ENCODE measurements at places on chromosomes 5 and 9.

DNA sequence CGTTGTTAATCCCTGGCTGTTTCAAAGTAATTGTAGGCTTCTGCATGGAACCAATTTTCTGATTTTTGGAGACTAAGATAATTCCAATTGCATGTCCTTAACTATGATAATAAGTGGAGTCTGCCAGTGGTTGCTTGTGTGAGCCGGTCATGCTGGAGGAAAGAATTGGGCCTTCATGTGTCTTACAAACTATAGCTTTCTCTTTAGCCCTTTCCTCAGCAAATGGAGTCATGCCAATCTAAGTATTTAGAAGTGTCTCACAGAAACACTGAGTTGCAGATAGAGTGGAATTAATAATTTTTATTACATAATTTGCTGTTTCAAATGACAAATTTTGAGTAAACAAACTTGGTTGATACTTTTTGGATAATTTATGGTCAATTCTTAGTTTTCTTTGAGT, 200.4 kb downstream of the FBXL7 start:
- no peak for DNase-seq

GRCh38 chr5:117872798-117873368, 1115.5 kb downstream of the DTWD2 start:
- DNase-seq: no peak

DNA sequence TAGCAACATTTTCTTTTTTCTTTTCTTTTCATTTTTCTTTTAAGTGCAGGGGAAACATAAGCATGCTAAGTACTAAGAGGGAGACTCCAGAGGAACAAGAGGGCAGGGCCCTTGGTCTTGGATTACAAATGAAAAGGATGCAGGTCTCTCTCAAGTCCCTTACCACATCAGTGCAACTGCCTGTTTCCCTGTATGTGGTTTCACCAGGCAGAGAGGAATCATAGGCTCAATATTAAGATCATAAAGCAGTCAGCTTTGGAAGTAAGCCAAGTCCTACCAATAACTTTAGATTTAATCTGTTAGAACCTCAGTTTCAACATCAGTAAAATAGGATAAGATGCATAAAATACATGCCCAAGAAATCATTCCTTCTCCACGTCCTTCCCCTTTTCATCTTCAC, 422.7 kb upstream of the PAPPA start:
- no peak for DNase-seq

- DNase-seq: no peak
Observed at GRCh38 chr5:72622170-72622760, 115.1 kb upstream of the ZNF366 start.

GRCh38 chr5:175814691-175815090, 56.7 kb upstream of the CPLX2 start:
- DNase-seq: no peak

DNA sequence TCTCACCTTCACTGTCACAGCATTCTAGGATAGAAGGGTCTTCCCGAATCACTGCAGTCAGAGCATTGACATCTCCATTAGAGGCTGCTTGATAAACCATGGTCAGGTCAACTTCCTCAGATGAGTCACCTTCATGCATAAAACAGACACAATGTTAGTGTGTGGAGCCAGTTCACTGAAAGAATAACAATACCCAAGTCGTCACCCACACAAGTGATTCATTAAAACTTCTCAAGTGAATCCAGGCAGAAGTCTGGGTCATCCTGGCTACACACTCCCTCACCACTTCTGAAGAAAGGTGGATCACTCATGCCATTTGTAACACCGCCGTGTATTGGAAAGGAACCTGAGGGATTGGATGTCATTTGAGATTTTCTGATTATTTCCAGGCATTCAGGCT, 49.6 kb downstream of the ANKRD55 start:
- peak; percentile 75 for DNase-seq

DNA sequence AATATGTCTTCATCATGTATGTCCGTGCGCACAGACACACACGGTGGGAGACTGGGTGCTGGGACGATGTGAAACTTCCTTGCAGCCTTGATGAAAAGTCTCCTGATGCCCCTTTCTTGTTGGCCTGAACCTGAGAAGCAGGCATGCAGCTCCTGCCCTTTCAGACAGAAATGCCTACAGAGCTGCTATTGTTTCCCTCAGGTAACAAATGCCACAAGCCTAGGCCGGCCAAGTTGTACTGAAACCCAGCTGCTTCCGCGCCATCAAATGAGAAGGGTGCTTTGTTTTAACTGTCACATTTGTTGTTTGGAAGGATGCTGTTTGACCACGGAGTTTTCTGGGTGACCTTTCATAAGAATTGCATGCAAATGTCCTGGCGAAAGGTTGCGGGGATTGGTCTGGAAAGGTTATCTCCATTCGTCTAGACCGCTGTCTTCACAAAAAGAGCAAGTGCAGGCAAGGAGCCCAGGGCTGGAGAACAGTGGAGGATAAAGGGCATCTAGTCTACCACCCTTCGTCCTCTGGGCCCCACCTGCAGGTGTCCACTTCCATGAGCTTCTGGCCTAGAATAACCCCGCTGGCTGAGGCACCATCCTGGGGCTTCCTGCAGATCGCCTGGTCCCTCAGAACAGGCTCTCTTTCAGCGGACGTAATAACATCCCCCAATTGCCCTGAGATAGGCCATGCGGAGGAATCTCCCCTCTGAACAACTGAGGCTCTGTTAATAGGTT, 197.2 kb downstream of the SEMA6A start:
- no peak for DNase-seq

DNA sequence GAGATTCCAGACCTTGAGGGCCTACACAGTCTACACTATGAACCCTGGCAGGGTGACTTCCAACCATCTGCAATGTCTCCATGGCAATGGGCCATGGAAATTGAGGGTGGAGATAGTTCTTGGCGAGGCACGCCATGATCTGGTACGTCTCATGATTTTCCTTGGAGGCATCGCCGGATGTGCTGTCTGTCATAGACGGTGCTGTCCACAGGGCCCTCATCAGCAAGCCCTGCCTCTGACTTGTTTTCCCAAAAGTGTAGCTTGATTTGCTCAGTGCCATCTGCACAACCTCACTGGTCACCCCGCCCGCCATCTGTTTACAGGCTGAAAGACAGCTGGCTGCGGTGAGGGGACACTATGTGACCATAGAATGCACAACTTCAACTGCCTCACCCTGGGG, 73.5 kb downstream of the BOD1 start:
- DNase-seq: no peak

DNA sequence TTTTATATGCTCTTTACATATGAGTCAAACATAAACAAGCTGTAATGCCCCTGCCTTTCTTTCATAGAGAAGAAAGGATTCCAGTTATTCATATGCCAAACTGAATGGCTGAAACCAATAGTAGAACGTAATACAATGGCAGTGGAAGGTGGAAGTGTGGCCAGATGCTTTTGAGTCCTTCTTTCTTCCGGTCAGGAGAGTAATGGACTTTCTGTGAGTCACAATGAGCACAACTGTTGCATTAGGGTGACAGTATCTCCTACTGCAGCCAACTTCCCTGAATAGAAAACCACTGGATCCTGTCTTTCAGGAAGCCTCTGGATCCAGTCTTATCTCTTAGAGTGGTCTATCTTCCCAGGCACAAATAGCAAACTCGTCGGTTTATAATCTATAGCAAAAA, 855.2 kb downstream of the MAT2B start:
- DNase-seq: peak; percentile 42

DNA sequence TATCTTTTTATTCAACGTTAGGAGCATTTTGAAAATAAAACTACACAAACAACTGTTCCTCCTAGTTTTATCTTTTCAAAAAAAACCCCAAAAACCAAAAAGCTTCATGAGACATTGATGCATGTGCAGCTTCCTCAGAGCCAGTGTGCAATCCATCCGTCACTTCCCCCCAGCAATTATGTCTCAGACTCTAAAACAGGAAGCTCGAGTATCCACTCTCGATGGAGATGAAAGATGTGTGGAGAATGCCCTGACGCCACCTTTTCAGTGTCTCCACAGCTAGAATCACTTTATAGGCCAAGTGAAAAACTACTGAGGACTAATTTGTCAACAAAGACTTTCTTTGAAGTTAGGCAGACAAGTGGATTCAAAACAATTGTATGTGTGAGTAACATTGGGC, 408.9 kb upstream of the SMARCA2 start:
- no peak for DNase-seq

DNA sequence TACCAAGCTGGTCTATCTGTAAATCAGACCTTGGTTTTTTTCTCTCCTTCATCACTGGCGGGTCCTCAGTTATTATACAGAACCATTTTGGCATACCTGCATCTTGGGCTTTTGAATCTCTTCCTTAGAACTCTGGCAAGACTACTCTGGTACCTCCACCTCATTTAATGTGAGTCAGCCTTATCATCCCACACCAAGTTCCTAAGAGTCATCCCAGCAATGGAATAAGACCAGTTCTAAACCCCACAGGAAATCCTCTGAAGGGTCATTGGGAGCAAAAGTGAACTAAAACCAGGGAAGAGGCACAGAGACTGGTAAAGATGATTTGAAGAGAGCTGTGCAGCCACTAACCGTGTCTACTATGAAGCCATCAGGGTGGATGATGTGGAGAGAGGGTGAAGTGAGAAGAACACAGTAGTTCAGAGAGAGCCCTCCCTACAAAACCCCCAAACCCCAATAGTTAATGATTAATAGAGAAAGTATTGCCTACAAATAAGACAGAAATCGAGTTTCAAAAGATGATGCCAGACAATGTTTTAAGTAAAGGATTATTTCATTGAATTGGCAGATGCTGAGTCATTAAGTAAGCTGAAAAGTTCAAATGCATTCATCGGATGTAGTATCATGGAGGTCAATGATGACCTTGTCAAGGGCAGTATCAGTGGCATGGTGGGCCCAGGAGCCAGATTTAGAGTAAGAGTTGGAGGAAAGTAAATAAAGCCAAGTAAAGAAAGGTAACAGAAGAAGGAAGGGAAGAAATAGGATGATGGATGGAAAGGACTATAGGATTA, 85.4 kb downstream of the PCSK1 start:
- no peak for DNase-seq

DNA sequence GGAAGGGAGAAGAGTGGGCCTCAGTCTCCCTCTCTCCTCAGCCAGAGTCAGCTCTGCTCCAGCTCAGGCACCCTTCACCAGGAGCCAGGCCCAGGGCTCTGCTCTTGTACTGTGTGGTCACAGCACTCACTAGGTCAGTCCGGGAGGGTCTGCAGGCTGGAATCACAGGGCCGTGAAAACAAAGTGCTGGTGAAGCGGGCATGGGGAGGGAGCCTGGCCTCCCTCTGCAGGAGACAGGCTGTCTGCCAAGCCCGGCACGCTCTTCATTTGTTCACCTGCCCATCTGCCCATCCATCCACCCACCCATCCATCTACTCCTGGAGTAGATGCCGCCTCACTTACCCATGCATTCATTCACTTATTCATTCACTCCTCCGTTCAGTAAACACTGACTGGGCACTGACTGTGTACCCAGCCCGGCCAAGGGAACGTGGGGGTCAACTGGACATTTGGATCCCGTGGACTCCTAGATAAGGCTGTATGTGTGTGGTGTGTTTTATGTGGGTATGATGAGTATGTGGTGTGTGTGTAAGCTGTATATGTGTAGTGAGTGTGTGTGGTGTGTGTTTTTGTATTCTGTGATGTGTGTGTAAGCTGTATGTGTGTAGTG, 3.6 kb downstream of the SPAAR start:
- no peak for DNase-seq

GRCh38 chr5:121503111-121503840, 348.4 kb upstream of the FTMT start:
- DNase-seq: peak; percentile 88

DNA sequence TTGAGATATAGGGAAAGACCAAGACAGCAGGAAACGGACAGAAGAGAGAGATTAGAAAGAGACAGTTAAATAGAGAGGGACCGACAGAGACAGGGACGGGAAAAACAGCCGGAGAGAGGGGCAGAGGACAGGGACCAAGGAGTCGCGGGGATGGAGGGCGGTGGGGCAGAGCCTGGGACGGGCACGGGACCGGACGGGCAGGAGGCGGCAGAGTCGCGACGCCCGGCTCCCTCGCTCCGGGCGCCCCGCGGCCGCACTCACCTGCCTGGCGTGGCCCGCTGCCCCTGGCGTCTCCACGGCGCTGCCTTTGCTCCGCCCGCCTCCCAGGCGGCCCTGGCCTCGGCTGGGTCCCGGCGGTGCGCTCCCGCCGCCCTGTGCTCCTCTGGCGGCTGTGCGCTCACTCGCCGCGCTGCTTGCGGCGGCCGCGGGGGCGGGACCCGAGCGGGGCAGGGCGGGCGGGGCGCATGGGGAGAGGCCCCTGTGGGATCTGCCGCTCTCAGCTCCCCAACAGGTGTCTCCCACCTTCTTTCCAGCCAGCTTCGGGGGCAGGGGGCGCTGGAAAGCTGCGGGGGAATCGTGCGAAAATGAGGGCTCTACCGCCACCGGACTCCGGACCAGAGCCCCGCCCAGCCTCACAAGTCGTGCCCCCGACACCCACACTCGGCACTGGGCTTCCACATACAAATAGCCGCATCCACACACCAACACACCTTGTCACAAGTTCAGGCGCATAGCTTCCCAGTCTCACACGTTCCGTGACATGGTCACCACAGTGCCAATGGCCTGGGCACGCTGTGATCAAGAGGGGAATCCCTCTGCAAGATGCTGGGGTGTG, at the start of gene ARID3C:
ARID3C (minus strand) TSS at position 411 of the 835 bp plus-strand sequence. CDS start 1,052 bp downstream, outside the sequence.
- peak; percentile 15 for DNase-seq

DNA sequence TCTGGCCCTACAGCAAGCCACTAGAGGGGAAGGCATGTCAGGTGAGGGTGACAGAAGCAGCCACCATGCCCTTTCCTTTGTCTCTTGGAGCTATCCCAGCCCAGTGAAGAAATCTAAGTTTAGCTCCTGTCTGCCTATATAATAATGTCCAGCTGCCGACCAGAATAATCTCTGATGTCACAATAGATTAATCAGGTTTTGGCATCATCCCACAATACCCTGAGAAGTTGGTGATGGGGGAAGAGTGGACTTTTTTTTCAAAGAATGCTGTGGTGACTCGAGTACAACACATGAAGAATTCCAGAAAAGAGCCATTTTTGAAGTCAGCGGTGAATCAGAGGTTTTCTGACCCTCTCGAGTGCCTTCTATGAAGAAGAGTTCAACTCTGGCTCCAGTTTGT, 1.7 kb upstream of the TSLP start:
- peak; percentile 60 for DNase-seq

- DNase-seq: no peak
Observed at GRCh38 chr5:132641841-132642240, 16.1 kb upstream of the IL13 start.

DNA sequence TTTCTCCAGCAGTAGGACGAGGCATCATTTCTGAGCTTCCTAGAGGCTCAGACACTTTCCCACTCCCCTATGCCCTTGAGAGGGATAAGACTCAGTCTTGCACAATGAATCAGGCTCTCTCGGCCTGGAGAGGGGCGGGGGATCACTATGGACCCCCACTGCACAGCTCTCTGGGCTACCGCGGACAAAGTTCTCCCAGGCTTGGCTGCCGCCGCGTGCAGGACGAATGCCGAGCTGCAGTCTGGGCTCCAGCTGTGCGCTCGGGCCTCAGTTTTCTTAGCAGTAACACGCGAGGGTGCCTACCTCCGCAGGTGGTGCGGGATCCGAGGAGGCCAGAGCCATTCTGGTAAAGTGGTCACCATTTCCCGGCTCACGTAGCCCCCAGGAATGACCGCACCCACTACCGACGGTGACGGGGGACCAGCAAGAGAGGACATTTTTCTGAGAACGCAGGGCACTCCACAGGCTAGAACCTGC, 3.4 kb upstream of the MYORG start:
- DNase-seq: peak; percentile 22

GRCh38 chr5:180070756-180071530, 616 bp downstream of the RNF130 start:
- DNase-seq: peak; percentile 56

- no peak for DNase-seq
Observed at GRCh38 chr9:24041160-24041690, 215.2 kb upstream of the ELAVL2 start.

All from cardiac muscle cell (in vitro differentiated cells and primary cell).